MV-4-11 (cell line): ENCODE measurements at places on chromosomes 2 and 18.

- DNase-seq: no peak
Measured at GRCh38 chr18:67265464-67266245, 250.9 kb downstream of the DSEL start.

GRCh38 chr2:42183775-42184174 lies 14.6 kb downstream of the EML4 start:
- no peak for DNase-seq

GRCh38 chr18:61335684-61336555 lies 2.7 kb downstream of the CDH20 start:
- DNase-seq: no peak

- DNase-seq: no peak
Measured at GRCh38 chr2:8753609-8754008, 71.8 kb downstream of the ID2 start.

DNA sequence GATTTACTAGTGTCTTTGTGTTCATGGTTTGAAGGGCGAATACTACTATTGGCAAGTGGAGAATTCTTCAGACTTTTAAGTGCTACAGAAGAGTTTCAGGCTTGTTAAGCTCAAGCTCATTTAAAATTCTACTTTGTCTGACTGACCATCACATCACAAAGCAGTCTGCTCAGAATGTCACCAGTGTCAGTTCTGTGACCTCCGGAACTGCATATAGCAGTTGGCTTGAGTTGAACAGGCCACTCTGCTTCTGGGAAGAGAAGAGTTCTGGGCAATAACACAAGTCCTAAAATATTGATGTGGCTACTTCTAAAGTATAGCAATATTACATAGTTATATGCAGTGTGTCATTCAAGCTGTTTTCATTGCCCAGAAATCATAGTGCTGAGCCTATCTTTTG lies 245.0 kb upstream of the BOD1L2 start:
- DNase-seq: no peak

DNA sequence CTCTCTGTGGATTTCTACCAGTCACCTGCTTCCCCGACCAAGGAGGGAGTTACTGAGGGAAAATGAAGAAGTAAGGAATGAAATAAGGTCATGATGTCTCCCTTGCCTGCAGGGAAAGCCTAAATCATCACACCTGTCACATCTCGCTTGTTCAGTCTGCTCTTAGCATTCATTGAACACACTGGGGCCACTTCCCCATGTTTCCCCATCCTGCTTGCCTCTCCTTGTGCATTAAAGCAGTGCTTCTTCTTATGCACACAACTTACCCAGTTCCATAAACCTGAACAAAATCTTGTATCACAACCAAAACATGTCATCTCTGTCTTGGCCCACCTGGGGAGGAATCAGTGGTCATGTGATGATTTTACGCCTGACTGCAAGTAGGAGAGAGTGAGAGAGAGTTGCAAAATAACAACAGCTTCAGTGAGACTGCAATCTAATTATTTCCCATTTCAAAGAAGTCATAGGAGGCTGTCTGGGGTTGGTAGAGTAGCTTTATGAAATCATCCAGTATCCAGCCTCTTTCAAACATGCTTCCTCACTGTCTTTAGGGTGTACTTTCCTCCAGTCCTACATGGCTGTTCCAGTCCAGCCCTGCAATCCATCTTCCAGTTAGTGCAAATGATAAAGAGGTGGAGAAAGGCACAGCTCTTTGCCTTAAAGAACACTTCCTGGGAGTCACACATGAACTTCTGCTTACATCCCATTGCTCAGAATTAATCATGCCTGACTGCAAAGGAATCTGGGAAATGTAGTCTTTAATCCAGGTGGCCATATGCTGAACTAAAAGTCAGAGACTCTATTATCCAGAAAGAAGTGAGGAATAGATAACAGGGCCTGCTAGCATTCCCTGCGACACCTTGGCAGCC lies 220.1 kb downstream of the HAUS1 start:
- peak; percentile 81 for DNase-seq

GRCh38 chr2:230814616-230815015 lies 50.1 kb upstream of the ITM2C start:
- peak; percentile 35 for DNase-seq

GRCh38 chr2:176098366-176099158 lies 1.0 kb upstream of the HOXD12 start:
- no peak for DNase-seq
